Left lung (tissue), 14 donors: ENCODE measurements at places on chromosomes 16 and 17.

GRCh38 chr17:63335831-63336230 lies 110.3 kb downstream of the CYB561 start:
- DNase-seq, result no peak

DNA sequence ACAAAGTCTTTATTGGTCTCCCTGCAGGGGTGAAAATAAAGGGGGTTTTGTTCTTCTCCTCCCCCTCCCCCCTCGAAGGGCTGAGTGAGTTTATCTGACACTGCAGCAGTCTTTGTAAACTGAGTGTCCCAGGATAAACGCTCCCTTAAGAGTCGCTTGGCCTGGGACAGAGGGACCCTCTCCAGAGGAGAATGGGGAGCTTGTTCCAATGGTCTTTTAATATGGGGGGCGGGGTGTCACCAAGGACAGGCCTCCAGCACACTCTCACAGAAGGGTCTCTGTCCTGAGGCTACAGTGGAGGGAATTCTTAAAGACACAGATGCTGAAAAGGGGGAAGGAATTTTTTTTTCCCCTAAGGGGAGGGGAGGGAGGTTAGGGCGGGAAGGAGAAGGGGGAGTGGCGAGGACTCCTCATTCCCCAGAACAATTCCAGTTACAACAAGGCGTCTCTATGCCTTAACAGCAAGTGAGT lies 455.5 kb downstream of the SOX9 start:
- DNase-seq, result no peak

GRCh38 chr17:78559749-78560368 lies 17.3 kb downstream of the DNAH17 start:
- DNase-seq, result no peak

- peak; percentile 60 for DNase-seq
Observed at GRCh38 chr17:18950944-18951905, 740 bp upstream of the SLC5A10 start.

- no peak for DNase-seq
Observed at GRCh38 chr17:34725725-34726124, 146.3 kb downstream of the TMEM132E start.

DNA sequence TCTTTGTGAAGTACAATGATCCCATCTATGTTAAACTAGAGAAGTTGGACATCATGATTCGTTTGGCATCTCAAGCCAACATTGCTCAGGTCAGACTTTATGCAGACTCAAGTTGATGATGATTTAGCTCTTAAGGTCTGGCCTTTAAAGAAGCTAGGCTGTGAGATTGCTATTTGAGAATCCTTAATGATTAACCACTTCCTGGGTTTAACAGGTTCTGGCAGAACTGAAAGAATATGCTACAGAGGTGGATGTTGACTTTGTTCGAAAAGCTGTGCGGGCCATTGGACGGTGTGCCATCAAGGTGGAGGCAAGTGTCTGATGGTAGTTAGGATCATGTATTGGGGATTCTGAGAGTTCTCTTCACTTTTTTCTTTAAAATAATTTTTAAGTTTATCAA lies 40.3 kb downstream of the AP2B1 start:
- peak; percentile 35 for DNase-seq

DNA sequence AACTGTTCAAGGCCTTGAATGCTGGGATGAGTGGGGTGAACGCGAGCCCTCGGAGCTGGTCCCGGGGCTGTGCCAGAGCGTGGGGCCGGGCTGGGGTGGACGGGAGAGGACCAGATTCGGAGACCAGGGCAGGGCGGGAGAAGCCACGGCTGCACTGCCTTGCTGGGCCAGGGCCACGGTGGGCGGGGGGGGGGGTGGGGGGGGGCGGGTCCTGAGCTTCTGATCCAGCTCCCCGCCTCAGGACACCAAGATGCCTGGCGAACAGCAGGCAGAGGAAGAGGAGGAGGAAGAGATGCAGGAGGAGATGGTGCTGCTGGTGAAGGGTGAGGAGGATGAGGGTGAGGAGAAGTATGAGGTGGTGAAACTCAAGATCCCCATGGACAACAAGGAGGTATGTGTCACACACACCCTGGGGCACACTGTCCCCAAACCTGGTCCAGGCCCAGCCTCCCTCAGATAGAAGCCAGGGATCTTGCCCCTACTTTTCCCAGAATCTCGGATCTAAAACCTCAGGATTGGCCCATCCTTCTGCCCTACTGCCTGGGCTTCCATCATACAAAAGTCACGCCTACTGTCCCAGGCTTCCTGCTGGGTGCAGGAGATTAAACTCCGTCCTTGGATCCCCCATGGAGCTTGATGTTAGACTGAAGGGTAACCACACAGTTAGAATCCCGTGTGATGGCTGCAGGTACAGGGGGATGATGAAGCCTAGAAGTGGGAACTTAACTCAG lies 563 bp downstream of the ZNF771 start:
- peak; percentile 21 for DNase-seq

DNA sequence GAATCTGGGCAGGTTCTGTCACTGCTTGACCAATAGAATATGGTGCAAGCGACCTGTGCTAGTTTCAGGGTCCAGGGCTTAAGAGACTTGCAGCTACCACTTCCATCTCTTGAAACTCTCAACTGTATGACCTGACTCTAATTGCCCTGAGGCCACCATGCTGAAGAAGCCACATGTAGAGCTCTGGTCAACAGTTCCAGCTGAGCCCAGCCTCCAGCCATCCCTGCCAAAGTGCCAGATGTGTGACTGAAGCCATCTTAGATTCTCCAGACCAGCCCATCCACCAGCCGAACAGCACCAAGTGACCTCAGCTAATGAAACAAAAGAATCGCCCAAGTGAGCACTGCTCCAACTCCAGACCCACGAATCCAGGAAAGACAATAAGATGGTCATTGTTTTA lies 3.4 kb upstream of the MT2A start:
- no peak for DNase-seq

DNA sequence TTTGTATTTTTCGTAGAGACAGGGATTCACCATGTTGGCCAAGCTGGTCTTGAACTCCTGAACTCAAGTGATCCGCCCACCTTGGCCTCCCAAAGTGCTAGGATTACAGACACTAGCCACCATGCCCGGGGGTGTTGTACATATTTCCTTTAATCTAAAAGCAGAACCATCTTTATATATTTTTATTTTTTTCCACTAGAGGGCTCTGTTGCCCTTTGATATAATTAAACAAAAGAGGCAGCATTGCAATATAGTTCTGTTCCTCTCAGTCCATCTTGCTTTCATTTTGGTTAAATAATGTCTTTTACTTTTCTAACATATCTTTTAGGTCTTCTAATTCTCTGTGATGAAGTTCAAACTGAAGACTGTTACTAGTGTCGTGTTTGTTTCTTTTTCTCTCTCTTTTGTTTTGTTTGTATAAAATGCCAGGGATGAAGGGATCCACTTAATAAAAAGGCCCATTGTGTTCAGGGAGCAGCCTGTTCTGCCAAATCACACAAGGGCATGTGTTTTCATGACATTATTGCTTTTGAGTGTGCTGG lies 23.4 kb downstream of the WWOX start:
- no peak for DNase-seq

DNA sequence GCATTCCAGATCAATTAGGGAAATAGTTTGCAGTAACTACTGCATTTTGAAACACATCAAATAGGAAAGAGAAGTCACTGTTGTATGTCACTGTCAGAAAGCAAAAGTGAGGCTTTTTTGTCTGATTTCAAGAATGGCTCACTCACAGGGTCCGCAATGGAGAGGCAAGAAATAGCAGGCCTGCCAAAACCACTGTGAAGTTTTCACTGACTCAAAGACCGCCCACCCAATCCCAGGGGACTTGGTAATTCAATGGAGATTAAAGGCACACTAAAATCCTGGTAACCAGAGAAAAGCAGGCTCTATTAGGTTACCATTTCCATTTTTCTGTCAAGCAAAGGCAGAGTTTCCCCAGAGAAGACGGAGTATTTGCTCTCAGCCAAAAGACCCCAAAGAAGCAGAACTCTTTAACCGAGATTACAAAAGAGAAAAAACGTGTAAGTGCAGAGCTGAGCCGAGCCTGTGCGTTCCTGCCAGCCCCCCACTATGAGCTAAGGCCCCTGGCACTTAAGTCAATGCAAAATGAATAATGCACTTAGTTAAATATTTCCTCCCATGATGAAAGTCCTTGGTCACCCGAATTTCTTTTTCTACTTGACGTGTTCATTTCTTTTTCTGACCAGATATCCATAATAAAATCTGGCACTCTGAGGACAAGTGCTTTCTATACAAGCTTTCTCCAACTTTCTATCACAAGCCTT lies 57.0 kb downstream of the FOXL1 start:
- DNase-seq, result no peak

GRCh38 chr16:22327446-22327775 lies 30.2 kb downstream of the POLR3E start:
- no peak for DNase-seq

DNA sequence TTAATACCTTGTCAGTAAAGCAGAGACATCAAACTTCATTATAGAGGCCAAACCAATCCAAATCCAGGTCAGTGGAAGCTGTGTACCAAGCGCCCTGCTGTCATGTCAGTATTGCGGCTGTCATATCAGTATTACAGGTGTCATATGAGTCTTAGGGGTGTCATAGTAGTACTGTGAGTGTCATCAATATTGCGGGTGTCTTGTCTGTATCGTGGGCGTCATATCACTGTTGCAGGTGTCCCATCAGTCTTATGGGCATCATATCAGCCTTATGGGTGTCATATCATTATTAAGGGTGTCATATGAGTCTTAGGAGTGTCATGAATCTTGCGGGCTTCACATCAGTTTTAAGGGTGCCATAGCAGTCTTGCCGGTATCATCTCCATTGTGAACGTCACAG lies 6.0 kb upstream of the PRDM7 start:
- no peak for DNase-seq

DNA sequence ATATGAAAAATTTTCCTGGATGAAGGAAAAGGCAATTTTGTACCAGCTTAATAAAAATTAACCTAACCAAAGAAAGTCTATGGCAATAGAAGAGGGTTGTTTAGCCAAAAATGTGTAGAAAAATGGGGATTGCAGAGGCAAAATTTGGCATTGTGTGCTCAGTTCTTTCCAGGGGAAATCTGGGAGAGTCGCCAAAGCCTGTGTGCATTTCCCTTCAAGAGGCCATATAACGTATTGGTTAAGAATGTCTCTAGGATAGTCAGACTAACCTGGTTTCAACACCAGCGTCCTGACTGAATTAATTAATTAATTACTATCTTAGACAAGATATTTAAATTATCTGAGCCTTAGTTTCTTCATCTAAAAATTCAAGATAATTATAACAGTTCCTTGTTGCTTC lies 44.8 kb upstream of the HLF start:
- no peak for DNase-seq

DNA sequence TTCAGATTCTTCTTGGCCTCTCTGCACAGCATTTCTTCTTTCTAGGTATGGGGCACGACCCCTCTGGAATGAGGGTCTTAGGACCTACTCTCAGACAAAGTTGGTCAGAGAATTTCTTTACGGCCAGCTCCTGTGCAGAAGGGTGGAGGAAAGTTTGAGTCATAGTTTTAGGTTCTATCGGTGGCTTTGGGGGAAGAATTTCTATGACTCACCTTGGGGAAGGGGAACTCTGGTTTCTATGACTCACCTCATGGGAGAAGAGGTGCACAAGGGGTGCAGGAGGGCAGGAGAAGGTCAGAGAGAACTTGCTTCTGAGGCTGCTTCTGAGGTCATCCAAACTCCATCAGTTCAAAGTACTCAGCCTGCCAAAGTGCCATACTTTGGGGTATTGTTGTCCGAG lies 2.5 kb upstream of the ABCC12 start:
- no peak for DNase-seq

DNA sequence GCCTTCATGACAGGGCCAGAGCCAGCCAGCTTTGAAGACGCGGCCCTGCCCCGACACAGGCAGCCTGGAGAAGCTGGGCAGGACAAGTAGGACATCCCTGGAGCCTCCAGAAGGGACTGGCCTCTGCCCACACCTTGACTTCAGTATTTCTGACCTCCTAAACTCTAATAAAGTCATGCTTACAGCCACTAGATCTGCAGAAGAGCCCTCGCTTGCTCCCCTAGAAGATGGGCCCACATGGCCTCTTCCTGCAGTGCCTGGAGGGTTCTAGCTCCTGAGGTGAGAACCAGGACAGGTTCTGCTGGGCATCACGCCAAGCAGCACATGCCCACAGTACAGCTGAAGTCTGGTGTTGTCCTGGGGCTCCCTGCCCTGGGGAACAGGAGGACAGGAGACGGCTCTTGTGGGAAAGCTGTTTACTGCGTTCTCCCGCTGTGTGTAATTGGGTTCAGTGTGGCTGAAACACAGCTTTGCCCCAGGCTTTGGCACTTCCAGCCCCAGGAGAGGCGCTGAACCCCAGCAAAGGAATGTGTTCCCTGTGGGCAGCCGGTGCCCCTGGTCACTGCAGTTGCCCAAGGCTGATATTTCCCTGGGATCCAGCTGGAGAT lies 2.6 kb downstream of the APRT start:
- DNase-seq, result no peak

DNA sequence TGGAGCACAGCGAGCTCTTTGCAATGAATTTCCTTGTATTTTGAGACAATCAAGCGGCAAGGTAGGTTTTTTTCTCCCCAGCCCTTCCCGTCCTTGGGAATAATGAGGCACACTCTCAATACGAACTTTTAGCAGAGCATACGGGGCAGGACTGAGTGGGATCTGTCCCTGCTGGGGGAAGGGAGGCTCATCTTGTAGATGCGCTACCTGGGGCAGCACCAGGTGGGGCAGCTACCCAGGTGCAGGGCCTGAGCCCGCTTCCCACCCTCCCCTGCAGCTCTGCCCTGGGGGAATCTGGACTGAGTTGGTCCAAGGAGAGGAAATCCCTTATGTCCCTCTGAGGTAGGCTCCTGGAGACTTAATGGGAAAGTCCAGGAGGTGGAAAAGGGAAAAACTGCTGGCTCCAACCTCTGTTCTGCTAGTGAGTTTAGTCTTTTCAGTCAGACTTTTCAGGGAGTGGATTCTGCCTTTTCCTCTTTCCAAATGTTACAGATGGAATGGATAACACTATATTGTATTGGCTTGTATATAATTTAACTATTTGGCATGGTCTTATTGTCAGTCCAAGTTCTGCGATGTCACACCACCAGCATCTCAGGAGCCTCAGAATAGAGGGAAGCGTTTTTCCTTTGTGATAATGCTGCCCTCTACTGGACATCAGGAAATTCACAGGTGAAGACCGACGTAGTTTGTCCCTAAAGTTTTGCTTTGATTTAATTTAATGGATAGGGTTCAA lies 9.6 kb upstream of the CES1 start:
- DNase-seq, result peak; percentile 62

DNA sequence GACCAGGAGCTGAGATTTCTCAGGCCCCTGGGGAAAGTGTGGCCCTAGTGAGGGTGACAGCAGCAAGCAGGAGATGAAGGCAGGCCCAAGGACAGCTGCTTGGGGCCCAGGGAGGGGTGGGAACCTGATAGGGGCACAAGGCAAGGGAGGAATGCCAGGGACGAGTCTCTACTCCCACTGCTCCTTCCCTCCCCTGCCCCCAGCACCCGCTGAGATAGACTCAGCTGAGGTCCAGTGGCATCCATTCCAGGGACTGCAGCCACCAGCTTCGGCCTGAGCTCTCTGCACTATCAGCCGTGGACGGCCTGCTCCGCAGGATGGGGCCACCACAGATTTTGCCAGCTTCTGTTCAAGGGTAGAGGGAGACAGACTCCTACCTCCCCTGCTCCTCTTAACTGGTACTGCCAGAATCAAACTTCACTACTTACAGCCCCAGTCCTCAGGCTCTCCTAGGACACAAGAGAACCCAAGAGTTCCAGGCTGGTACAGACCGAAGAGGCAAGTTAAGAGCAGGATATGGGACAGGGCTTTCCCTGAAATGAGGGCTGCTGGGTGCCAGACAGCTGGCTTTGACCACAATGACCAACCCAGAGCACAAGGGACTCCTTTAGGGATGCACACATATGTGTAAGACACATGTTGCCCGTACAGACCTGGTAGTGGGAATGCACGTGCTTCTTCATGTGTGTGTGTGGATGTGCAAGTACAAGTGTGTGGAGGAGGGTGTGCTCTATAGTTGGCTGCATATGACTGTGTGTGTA lies 5.5 kb downstream of the CACNB1 start:
- no peak for DNase-seq
